HCT116 (cell line): ENCODE measurements at places on chromosomes 11 and 22. TPM values are rescaled to one million over a fixed set of nuclear protein-coding genes. Genes with fewer than 3 reads are reported as not detected.

Gene TXN2
- total RNA-seq, result 87.0 TPM

Gene PATE2
- total RNA-seq, result not detected

Gene UPK3A
- not detected for total RNA-seq

Gene CHCHD10
- total RNA-seq, result 279 TPM

Gene C22orf15
- total RNA-seq, result not detected

Gene OR4A16
- not detected for total RNA-seq

Gene C11orf87
- total RNA-seq, result 0.05 TPM

Gene E2F8
- 18.4 TPM for total RNA-seq

Gene KRTAP5-7
- total RNA-seq, result not detected

DNA sequence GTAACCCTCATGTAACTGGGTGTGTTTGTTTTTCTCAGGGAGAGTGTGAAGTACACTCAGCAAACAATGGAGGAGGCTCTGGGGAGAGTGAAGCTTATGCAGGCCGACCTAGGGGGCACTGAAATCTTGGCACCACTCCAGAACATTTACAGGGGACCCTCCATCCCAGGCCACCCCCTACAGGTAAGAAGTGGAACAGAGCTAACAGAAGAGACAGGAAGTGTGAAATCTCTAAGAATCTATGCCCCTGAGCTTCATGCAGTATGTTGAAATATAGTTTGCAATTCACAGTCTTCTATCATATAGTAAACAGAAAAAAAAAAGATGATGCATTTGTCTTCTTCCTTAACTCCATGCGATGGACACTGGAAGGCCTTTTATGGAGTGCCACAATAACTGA lies 8.4 kb downstream of the VWA5A start:
- H3K4me3 ChIP-seq, result no peak overlapping the region
- H3K27me3 ChIP-seq, result no peaks in the 10 kb centered on the region
- H3K36me3 ChIP-seq, result no peaks in the 10 kb centered on the region

- H3K27ac ChIP-seq, result no peak within 1 kb of the TSS
- H3K4me3 ChIP-seq, result no peak within 1 kb of the TSS
- no peak for DNase-seq
- H3K27me3 ChIP-seq, result no peaks in the 10 kb centered on the region
Observed at GRCh38 chr11:15114501-15115475, at the start of gene INSC. Gene INSC, plus strand, starts transcription at chr11:15114923. Its CDS starts 34,252 bp downstream, at chr11:15149175.

- DNase-seq, result no peak
- H3K36me3 ChIP-seq, result no peaks in the 10 kb centered on the region
- H3K4me3 ChIP-seq, result no peak overlapping the region
- H3K4me1 ChIP-seq, result no peaks in the 10 kb centered on the region
Observed at GRCh38 chr11:92803391-92803790, 166.1 kb upstream of the MTNR1B start.

DNA sequence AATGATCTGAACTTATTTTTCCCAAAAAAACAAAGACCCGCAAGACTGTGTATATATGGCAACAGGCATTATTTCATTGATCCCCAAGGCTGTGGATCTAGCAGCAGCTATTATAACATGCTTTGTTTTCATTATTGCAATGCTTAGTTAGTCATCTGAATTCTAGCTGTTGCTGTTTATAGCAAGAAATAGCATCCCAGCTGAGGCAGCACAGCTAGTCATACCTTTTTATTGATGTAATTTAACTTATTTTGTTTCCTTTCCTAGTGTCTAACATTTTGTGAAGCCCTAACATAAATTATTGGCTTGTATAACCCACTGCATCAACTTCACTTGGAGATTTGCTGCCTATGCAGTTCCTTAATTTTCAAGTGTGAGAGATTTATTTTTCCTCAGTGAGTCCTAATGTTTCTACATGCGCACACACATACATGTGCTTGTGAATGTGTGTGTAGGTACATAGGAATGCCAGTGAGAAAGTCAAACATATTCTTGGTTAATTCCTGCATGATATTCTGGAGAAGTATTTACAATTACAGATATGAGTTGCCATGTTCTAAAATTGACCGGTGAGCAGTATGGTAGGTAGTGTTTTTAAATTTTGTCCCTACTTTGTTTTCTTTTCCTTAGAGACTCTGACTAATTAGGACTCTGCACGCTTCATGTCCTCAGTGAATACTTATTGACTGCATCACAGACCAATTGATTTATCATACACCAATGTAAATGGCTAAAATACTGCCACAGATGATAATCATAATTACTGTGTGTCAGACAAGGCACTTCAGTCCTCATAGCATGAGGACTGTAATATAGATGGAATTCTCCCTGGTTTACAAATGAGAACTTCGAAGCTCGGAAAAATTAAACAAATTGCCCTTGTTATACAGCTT lies 119.3 kb downstream of the WNT11 start:
- no peaks in the 10 kb centered on the region for H3K27me3 ChIP-seq
- no peak overlapping the region for H3K27ac ChIP-seq
- H3K4me1 ChIP-seq, result peaks cover 10% of the 10 kb centered on the region; the same call in 1 of the 2 replicates
- H3K36me3 ChIP-seq, result no peaks in the 10 kb centered on the region
- H3K4me3 ChIP-seq, result no peak overlapping the region
- no peak for DNase-seq

DNA sequence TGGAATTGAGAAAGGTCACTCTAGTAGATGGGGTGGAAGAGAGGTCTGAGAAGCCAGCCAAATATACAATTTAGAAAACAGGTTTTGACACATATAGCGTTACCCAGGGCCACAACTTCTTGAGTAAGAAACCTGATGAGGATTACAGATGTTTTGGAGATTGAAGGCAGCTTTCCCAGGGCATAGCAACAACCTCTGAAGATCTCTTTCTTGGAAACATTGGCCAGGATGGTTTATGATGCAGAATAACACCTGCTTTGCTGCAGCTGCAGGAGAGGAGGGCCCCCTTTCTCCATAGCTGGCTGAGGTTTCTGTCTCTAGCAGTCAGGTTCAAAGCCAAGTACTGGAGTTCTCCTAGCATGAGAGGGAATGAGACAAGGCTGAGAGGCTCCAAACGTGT lies 75.1 kb upstream of the NUP50 start:
- H3K36me3 ChIP-seq, result no peaks in the 10 kb centered on the region
- H3K4me1 ChIP-seq, result no peaks in the 10 kb centered on the region
- H3K4me3 ChIP-seq, result no peak overlapping the region
- H3K27ac ChIP-seq, result no peak overlapping the region
- DNase-seq, result no peak
- no peaks in the 10 kb centered on the region; the same call in 1 of the 2 replicates for H3K27me3 ChIP-seq

DNA sequence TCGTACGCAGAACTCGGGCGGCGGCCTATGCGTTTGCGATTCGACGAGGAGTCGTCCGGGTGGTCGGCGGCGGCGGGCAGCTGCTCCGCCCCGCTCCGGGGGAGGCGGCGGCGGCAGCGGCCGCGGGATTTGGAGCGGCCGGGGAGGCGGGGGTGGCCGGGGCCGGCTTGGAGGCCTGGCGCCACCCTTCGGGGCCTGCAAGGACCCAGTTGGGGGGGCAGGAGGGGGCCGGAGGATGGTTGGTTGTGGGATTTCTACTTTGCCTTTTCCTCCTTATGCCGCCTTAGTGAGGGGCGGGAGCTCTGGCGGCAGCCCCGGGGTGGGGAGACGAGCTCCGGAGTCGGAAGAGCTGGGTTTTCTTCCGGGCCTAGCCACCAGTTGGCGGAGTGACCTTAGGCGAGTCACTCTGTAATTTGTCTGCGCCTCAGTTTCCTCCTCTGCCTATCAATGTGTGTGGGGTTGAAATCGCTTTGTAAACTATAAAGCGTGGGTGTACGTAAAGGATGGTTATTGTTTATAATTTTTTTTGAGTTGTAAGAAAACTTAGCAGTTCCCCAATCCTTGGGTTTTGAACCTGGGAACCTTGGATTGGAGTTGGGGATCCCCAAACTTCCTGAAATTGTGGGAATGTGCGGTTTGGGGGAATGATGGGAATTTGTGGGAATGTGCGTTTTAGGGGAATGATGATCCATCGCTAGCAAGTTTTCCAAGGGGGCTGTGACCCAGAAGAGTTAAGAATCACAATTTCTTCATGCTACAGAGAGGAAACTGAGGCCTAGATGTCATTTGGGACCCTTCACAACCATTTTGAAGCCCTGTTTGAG lies 679 bp downstream of the TUG1 start:
- H3K27me3 ChIP-seq, result no peaks in the 10 kb centered on the region
- no peak for DNase-seq
- peak overlapping the region; percentile 72 for H3K4me3 ChIP-seq
- H3K27ac ChIP-seq, result peak overlapping the region; percentile 92

DNA sequence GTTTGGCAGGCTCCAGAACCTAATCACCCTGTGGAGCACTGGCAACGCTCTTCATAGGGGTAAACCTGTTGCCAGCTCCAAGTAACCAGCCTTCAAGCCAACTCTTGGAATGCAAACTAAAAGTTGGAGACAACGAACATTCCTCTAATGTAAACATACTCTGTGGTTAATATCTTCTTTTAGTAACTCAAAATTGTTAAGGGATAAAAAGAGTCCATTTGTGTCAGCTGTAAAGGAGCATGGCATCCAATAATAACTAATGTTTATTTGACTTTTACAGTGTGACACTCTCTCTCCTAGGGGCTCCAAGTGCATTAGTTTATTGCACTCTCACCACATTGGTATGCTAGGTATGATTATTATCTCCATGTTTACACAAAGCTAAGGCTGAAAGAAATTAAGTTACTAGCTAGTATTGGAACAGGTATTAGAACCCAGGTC lies 31.0 kb upstream of the AMOTL1 start:
- no peaks in the 10 kb centered on the region for H3K27me3 ChIP-seq
- peak overlapping the region; percentile 29 for H3K4me3 ChIP-seq
- DNase-seq, result no peak
- peaks cover 78% of the 10 kb centered on the region for H3K4me1 ChIP-seq
- peak overlapping the region; percentile 40; the same call in 1 of the 2 replicates for H3K27ac ChIP-seq
- H3K36me3 ChIP-seq, result no peaks in the 10 kb centered on the region

DNA sequence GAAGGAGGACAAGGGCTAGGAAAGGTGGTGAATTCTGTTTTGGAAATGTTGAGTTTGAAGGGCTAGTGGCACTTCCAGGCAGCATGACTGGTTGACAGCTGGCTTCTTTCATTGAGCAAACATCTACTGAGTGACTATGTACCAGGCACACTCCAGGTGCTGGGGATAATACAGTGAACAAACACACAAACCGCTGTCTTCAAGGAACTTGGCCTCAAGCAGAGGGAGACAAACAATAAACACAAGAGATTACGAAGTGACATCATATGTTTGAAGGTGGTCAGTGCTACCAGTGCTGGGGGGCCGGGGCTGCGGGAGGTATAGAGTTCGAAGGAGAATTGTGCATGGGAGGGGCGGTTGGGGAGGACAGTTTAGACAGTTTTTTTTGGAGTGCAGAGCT lies 197.0 kb upstream of the SORL1-AS1 start:
- no peaks in the 10 kb centered on the region for H3K36me3 ChIP-seq
- DNase-seq, result no peak
- H3K4me3 ChIP-seq, result no peak overlapping the region
- no peak overlapping the region for H3K27ac ChIP-seq

DNA sequence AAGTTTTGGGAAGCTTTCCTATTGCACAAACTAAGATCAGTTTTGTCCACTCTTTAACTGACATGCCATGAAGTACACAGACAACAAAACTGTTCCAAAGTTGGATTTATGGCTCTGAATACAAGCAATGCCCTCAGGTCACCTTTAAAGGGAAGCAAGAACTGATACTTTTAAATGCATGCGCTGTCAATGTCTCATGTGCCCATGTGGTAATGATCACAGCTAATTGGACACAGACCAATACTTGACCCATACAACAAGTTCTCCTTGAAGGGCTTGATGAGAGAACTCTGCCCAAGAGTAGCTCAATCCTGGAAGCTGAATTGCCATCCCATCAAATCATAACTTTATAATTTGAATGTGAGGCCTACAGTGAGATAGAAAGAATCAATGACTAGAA lies 624.9 kb downstream of the ETS1 start:
- H3K36me3 ChIP-seq, result no peaks in the 10 kb centered on the region
- H3K27me3 ChIP-seq, result no peaks in the 10 kb centered on the region
- no peak for DNase-seq
- no peak overlapping the region for H3K4me3 ChIP-seq
- H3K27ac ChIP-seq, result no peak overlapping the region
- no peaks in the 10 kb centered on the region for H3K4me1 ChIP-seq

DNA sequence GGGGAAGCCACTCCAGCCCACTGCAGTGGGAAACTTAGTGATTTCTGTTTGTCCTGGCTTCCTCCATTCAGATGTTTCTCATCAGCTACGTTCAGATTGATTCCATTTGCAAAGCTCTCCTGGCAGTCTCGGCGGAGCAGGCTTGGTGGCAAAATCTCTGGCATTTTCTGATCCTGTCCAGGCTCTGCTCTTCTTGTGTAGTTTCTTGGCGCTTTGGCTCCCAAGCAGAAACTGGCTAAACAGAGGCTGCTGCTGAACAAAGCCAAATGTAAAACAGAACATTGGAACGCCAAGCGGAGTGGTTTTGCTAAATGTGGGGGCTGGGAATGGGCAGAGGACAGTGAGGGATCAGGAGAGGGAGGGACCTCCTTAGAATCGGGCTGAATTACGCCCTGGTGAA lies 36.7 kb downstream of the ADAMTS8 start:
- H3K4me3 ChIP-seq, result no peak overlapping the region
- no peaks in the 10 kb centered on the region for H3K36me3 ChIP-seq
- H3K27me3 ChIP-seq, result 0 out of 2 replicates have a peak, but pooled peaks cover 4% of the 10 kb centered on the region
- H3K4me1 ChIP-seq, result no peaks in the 10 kb centered on the region
- H3K27ac ChIP-seq, result no peak overlapping the region

- no peak overlapping the region for H3K27ac ChIP-seq
- H3K4me3 ChIP-seq, result no peak overlapping the region
- H3K27me3 ChIP-seq, result peaks cover 7% of the 10 kb centered on the region; the same call in 1 of the 2 replicates
- no peaks in the 10 kb centered on the region for H3K36me3 ChIP-seq
- peak; percentile 32 for DNase-seq
Observed at GRCh38 chr11:116605543-116606459, 167.0 kb downstream of the BUD13 start.

GRCh38 chr11:33944693-33945424 lies 53.0 kb upstream of the LMO2 start:
- no peak for DNase-seq
- no peaks in the 10 kb centered on the region for H3K36me3 ChIP-seq
- no peak overlapping the region for H3K27ac ChIP-seq
- H3K4me1 ChIP-seq, result peaks cover 10% of the 10 kb centered on the region; the same call in 1 of the 2 replicates
- no peaks in the 10 kb centered on the region for H3K27me3 ChIP-seq

DNA sequence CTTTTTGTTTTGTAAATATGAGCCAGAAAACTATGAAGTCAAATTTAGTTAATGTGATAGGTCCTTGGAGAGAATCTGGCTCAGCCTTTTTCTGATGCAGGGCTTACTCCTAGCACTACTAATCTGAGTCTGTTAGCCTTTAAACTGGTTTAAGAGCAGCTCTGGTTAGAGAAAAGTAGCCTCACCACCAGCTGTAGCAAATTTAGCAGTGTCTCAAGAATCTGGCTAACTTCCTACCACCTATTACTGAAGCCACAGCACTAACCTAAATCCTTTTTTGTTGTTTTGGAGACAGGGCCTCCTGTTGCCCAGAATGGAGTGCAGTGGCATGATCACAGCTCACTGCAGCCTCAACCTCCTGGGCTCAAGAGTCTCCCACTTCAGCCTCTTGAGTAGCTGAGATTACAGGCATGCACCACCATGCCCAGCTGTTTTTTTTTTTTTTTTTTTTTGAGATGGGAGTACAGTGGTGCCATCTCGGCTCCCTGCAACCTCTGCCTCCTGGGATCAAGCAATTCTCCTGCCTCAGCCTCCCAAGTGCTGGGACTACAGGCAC lies 13.9 kb downstream of the RBM4B start:
- H3K36me3 ChIP-seq, result peaks cover 38% of the 10 kb centered on the region; the same call in 1 of the 2 replicates
- no peaks in the 10 kb centered on the region for H3K27me3 ChIP-seq
- no peak overlapping the region for H3K27ac ChIP-seq
- DNase-seq, result no peak
- H3K4me3 ChIP-seq, result no peak overlapping the region

- H3K4me1 ChIP-seq, result no peaks in the 10 kb centered on the region
- H3K36me3 ChIP-seq, result no peaks in the 10 kb centered on the region
Observed at GRCh38 chr11:70030412-70030811, 47.7 kb upstream of the ANO1 start.
